NCI-H446 (cell line): ENCODE measurements at places on chromosomes 2 and 18.

DNA sequence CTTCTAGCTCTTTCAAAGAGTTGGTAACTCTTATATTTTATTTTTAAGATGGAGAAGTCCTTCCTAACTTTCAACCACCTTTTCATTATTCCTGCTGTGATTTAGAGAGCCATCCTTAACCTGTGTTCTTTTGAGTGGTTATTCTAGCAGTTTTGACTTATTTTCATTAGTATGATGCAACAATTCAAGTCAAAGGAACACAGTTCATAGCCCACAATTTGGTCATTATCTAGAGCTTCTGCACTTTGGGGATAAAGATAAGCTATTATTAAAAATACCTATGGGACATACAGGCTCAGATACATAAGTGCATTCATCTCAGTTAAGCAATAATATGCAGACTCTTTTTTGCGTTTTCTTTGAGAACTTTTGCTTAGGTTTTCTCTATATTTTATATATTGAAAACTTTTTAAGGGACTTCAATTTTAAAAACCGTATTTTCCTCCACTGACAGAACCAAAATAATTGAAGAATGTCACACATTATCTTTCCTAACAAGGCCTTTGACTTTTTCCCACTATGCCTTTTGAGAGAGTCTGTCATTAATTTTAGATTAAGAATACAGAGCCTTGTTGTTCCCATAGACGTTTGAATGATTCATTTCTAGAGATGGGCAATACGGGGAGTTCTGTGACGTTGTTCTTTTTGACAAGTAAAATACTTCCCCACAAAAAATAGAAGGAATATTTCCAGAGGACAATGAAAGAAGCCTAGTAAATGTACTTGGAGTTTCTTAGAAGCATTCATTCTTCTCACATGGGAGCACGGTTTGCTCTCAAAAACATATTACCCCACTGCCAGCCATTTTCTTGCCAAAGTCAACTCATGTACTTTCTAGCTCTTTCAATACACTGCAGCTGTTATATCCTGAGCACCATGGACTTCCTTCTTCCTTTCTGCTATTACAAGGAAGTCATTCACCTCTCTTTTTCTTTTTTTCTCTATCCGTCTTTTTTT is 42.9 kb upstream of the RASGRP3 start:
- DNase-seq, result no peak

GRCh38 chr2:96087130-96087529 is 29.2 kb downstream of the ADRA2B start:
- no peak for DNase-seq

DNA sequence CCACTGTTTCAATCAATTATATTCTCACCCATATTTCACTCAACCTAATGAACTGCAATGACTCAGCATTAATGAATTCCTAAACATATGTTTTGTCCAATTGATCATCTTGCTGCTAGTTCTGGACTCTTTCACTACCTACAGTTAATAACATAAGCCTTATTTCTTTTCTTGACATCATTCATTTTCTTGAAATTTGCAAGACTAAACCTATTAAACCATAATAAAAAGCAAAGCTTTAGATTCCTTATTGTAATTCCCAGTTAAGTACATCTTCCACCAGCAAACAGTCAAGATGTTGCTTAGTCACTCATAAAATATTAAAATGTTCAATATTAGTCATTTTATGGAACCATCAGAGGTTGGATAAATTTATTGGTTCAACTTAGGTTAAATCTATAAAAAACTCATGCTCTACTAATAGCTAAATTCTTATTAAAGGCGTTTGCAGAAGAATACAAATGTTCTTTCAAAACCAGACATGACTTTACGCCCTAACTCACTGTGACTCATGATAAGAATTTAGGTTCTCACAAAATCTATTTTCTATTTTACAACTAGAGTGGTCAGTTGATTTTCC is 599.4 kb downstream of the RNF144A start:
- no peak for DNase-seq

- DNase-seq, result no peak
These were observed 95.2 kb downstream of the PDCL3 start for GRCh38 chr2:100658017-100658416.

- DNase-seq, result no peak
These were observed 171.9 kb downstream of the FHOD3 start for GRCh38 chr18:36469461-36469860.

GRCh38 chr2:221716426-221717303 is 144.6 kb upstream of the EPHA4 start:
- no peak for DNase-seq

GRCh38 chr2:200585730-200586643 is at the start of gene AOX1:
TSS of gene AOX1 (plus strand) at chr2:200586014. CDS start at chr2:200586109, 95 bp downstream.
- DNase-seq, result no peak

- DNase-seq, result no peak
These were observed 39.4 kb downstream of the SPC25 start for GRCh38 chr2:168850846-168851245.

DNA sequence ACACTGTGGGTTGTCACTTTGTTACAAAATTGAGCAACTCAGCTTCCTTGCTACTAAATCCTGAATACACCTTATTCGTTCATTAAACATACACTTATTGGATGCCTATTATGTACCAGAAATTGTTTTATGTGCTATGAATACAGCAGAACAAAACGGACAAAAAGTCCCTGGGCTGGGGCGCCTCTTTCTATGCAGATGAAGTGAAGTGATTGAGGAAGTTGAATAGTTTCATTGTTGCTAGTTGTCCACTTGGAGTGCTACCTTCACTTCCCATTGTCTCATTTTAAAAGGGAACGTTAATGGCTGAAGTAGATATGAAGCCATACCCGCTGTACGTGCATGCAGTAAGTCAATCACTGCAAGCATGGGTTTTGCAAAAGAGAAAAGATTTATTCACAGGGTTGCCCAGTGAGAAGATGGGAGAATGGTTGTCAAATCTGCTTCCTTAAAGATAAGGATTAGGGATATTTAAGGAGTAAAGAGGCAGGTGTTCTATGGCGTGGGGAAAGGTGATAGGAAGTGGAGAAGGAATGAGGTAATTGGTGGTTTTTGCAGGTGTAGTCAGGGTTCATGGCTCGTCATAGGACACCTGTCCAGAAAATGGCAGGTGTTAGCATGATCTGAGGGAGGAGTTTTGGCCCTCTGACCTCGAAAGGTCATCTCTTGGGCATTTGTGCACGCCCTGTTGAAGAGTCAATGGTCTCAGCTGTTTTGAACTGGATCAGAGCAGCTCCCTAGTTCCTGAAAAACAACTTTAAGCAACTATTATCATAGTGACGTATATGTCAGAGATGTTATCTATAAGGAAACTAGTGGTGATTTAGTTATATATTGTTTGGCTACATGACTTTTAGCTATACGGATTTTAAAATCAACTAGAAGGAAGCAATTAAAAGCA is 23.5 kb downstream of the TRPM8 start:
- DNase-seq, result no peak

- DNase-seq, result no peak
These were observed 176.1 kb downstream of the CAPN13 start for GRCh38 chr2:30631051-30631671.

DNA sequence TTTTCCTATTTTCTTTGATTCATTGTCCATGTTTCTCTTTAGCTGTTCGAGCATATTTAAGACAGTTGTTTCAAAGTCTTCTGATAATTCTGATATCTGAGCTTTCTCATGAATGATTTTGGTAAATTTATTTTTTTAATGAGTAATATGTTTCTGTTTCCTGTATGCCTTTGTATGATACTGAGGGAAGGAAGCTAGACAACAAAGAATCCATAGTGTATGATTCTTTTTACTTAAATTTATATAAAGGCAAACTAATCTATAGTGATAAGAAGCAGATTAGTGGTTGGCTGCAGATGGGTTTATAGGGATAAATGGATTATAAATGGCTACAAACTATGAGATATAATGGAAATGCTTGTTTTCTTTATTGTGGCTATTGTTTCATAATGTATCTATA is 352.7 kb upstream of the CDH2 start:
- no peak for DNase-seq

- no peak for DNase-seq
These were observed 14.7 kb downstream of the GEMIN6 start for GRCh38 chr2:38792751-38793150.

GRCh38 chr2:79855264-79856006 is 342.6 kb downstream of the CTNNA2 start:
- DNase-seq, result no peak

GRCh38 chr2:197453914-197454398 is 604 bp downstream of the COQ10B start:
- no peak for DNase-seq

GRCh38 chr2:23445450-23445868 is 60.5 kb downstream of the KLHL29 start:
- DNase-seq, result no peak

DNA sequence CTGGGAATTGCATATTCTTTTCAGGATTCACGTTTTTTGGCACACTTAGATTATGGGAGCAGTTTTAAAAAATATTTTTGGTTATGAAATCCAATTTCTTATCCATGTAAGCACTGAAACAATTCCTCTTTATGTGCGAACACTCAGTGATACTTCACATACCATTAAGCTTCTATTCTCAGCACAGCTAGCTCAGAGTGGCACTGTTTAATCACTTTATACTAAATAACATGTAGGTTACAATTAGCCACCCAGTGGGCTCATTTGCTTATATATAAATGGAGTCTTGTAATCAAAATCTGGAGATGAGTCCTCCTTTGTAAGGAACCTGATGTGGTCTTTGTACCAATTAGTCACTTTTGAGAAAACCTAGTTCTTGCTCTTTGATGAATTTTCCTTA is 11.3 kb upstream of the MC4R start:
- no peak for DNase-seq

DNA sequence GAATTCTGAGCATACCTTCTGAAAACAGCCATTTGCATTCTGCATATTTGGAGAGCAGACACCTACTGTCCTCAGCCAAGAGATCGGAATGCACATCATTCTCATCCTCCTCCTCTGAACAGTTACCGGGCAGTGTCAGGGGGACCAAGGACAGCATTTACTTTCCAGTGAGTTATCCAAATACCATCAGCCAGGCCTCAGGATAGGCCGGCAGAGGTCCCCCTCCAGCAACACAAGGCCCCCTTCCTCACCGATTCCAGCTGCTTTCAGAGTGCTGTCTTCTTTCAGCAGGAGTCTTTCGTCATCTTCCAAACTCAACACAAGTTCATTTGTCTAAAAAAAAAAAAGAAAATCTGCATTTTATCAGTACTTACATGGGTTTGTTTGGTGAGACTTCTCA is 55.3 kb downstream of the C2orf76 start:
- DNase-seq, result no peak

GRCh38 chr2:219225350-219225749 is 4.1 kb downstream of the ATG9A start:
- DNase-seq, result no peak

DNA sequence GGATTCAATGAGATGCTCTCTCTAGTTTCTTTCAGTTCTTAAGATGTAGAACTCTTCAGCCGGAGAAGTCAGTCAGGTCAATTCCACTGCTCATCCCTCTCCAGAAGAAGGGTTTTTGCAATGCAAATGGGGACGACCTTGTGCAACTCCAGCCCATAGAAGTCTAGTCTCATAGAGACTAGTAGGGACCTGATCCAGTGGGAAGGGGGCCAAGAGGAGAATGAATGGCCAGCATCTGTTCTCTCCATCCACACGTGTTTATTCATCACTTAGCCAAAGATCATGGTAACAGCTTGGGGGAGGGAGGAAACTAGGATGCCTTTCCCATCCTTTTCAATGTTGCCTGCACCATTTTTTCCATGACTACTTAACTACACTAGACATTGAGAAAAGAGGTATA is 120.2 kb downstream of the LAMA3 start:
- peak; percentile 24 for DNase-seq

DNA sequence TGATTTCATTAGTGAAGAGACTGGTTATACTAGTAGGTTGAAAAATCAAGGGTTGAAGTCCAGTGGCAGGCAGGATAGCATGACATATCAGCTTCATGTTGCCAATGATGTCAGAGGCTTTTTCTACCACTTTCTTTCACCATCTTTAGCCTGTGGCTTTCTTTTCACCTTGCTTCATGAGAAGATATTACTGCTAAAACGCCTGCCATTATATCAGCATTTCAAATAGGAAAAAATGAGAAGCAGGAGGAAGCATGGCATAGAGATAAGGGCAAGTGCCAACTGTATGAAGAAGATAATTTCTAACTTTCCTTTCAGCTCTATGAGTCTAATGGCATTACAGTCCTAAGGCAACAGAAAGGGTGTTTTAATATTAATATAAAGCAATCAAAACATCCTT is 270.2 kb upstream of the SYT4 start:
- no peak for DNase-seq
